Tibial nerve (tissue), 4 donors: ENCODE measurements at places on chromosomes 13 and 19. TPM values are rescaled to one million over a fixed set of nuclear protein-coding genes. Genes with fewer than 3 reads are reported as not detected.

CLDND2 gene
- total RNA-seq, result not detected

CBARP gene
- 2.3 TPM for total RNA-seq

- peaks cover 52% of the 10 kb centered on the region for H3K36me3 ChIP-seq
- DNase-seq, result no peak
Observed at GRCh38 chr19:12946092-12946721, 545 bp downstream of the RAD23A start.

MPHOSPH8 gene
- total RNA-seq, result 50.4 TPM

LGI4 gene
- 207 TPM for total RNA-seq

CEACAM21 gene
- 0.60 TPM for total RNA-seq

DNA sequence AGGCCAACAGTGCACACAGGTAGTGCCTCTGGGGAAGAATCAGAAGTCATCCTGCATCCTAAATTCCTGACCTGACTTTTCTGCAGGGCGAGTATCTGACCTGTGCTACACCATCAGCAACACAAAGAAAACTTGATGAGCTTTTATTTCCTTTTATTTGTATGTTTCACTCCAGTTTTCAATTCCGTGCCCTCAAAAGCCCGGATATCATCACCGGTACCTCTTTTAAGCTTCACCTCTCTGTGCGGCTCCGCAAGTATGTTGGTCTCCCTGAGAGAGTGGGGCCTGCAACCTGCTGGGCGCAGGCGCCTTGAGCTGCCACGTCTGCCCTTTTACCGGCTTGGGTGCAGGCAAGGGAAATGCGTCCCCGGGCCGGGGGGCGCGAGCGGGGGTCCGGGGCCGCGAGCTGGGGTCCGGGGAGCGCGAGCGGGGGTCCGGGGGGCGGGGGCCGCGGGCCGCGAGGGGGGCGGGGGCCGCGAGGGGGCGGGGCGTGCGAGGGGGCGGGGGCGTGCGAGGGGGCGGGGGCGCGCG is 4.3 kb upstream of the DUXA start:
- no peak for DNase-seq
- no peaks in the 10 kb centered on the region for H3K36me3 ChIP-seq
- H3K4me3 ChIP-seq, result no peak overlapping the region
- H3K4me1 ChIP-seq, result no peaks in the 10 kb centered on the region
- H3K27ac ChIP-seq, result no peak overlapping the region
- no peaks in the 10 kb centered on the region for H3K27me3 ChIP-seq

DNA sequence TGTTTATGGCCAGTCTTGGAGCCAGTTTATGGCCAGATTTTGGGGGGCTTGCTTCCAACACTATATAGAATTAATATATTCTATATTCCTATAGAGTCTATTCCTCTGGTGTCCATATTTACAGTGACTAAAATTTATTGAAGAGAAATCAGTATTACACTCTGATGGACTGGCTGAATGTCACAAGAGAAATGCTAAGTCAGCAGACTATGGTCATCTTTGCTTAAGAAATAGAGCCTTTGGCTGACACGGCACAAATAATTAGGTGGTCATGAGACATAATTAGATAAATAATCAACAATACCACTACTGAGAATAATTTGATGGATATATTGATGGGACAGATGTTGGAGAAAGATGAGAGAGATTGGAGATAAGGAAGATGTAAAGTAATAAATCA is 272.9 kb downstream of the SLITRK5 start:
- no peaks in the 10 kb centered on the region for H3K4me1 ChIP-seq
- H3K4me3 ChIP-seq, result no peak overlapping the region
- no peaks in the 10 kb centered on the region for H3K27me3 ChIP-seq
- no peak for DNase-seq

GRCh38 chr19:16371540-16371986 is 46.9 kb downstream of the KLF2 start:
- H3K4me1 ChIP-seq, result no peaks in the 10 kb centered on the region
- no peak for DNase-seq

- H3K4me3 ChIP-seq, result no peak overlapping the region
- no peaks in the 10 kb centered on the region for H3K27me3 ChIP-seq
- no peaks in the 10 kb centered on the region for H3K4me1 ChIP-seq
Observed at GRCh38 chr19:29401712-29402421, 123.9 kb upstream of the VSTM2B start.

VSIG10L gene
- 1.9 TPM for total RNA-seq

GRCh38 chr13:114064450-114065140 is 67.8 kb downstream of the RASA3 start:
- H3K4me3 ChIP-seq, result peak overlapping the region; percentile 40
- DNase-seq, result no peak
- H3K36me3 ChIP-seq, result no peaks in the 10 kb centered on the region
- H3K4me1 ChIP-seq, result peaks cover 65% of the 10 kb centered on the region

DNA sequence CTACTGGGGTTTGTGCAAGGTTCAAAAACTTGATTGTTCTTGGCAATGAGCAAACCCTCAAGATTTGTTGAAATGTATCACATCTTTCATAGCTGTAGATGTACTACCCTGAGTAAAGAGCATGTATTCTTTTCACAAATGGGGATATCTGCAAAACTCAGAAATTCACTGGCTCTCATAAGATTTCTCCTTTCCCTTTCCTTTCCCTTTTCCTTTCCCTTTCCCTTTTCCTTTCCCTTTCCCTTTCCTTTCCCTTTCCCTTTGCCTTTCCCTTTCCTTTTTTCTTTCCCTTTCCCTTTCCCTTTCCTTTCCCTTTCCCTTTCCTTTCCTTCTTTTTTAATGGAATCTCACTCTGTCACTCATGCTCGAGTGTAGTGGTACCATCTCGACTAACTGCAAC is 69.1 kb downstream of the FNDC3A start:
- no peak for DNase-seq
- no peaks in the 10 kb centered on the region for H3K27me3 ChIP-seq
- H3K4me1 ChIP-seq, result no peaks in the 10 kb centered on the region
- no peaks in the 10 kb centered on the region for H3K36me3 ChIP-seq
- no peak overlapping the region for H3K27ac ChIP-seq

LRG1 gene
- total RNA-seq, result 0.66 TPM

GRCh38 chr19:6416658-6417405 is 7.8 kb downstream of the KHSRP start:
- no peaks in the 10 kb centered on the region for H3K27me3 ChIP-seq
- no peak for DNase-seq
- no peak overlapping the region for H3K27ac ChIP-seq
- no peak overlapping the region for H3K4me3 ChIP-seq
- peaks cover 7% of the 10 kb centered on the region for H3K36me3 ChIP-seq
- H3K4me1 ChIP-seq, result no peaks in the 10 kb centered on the region

SLC7A9 gene
- total RNA-seq, result not detected

DNA sequence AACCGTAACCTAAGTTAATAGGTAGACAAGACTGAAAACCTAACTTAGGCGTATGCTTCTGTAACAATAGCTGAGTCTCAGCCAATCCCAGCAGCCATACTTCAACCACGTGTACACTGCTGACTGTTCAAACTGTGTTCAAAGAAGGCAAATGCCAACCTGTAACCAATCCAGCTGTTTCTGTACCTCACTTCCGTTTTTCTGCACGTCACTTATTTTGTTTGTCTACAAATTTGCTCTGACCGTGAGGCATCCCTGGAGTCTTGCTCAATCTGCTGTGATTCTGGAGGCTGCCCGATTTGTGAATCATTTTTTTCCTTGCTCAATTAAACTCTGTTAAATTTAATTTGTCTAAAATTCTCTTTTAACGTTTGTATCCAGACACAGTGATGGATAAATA is 59.2 kb downstream of the EDNRB start:
- H3K27ac ChIP-seq, result no peak overlapping the region
- peak; percentile 18 for DNase-seq
- H3K4me1 ChIP-seq, result peaks cover 3% of the 10 kb centered on the region
- no peak overlapping the region for H3K4me3 ChIP-seq
- H3K27me3 ChIP-seq, result no peaks in the 10 kb centered on the region
- no peaks in the 10 kb centered on the region for H3K36me3 ChIP-seq

DNA sequence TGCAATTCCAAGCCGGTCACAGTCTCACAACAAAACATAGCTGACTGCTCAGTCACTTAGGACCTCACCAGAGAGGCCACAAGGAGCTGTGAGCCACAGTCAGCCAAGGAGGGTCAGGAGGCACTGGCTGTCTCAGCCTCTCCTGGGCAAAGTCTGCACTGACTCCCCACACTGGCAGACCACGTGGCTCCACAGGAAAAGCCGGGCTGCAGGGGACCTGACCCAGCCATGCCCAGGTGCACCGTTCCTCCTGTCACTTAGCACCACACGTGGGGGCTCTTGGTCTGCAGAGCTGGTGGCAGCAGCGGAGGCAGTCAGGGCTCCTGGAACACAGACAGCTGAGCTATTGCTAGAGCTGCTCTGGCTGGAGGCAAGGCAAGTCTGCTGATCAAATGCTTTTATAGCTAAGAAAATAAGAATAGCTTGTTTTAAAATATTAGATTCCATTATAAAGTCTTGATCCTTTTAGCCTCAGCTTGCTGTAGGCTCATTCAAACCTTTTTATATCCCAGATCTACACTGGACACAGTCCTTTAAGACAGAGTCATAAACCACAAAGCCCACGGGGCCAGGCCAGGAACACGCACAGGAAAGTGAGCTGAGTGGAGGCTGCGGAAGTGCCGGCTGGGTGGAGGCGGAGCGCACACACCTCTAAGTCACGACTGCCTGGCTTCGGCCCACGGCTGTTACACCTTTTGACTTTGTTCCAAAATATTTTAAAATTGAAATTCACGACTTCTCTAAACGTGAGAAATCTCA is 744.1 kb downstream of the UQCRFS1 start:
- no peak for DNase-seq
- peaks cover 13% of the 10 kb centered on the region for H3K4me1 ChIP-seq
- H3K27ac ChIP-seq, result no peak overlapping the region
- no peak overlapping the region for H3K4me3 ChIP-seq
- H3K27me3 ChIP-seq, result no peaks in the 10 kb centered on the region

DNA sequence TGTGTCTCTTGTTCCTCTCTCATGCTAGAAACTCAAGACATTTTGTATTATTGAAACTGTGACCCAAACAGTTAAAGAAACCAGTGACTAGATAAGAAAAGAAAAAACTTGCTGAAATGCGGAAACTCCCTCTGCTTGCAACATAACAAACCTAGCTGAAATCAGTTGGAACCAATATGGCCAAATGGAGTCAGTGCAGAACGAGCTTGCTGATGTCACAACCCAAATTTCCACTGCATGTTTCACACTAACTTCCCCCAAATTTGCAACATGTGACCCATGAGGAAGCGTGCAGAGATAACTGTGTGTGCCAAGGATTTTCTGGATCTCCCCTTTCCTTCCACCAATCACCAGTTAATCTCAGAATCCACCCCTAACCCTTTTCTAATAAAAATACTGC is 208.0 kb downstream of the DLEU7 start:
- no peak overlapping the region for H3K4me3 ChIP-seq
- DNase-seq, result no peak
- peaks cover 7% of the 10 kb centered on the region for H3K4me1 ChIP-seq
- H3K27me3 ChIP-seq, result no peaks in the 10 kb centered on the region
- no peaks in the 10 kb centered on the region for H3K36me3 ChIP-seq
- H3K27ac ChIP-seq, result no peak overlapping the region

DNA sequence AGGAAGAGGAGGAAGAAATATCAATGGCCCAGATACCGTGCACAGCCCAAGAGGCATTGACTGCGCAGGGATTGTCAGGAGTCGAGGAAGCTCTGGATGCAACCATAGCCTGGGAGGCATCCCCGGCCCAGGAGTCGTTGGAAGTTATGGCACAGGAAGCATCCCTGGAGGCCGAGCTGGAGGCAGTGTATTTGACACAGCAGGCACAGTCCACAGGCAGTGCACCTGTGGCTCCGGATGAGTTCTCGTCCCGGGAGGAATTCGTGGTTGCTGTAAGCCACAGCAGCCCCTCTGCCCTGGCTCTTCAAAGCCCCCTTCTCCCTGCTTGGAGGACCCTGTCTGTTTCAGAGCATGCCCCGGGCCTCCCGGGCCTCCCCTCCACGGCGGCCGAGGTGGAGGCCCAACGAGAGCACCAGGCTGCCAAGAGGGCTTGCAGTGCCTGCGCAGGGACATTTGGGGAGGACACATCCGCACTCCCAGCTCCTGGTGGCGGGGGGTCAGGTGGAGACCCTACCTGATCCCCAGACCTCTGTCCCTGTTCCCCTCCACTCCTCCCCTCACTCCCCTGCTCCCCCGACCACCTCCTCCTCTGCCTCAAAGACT is 36.0 kb downstream of the KEAP1 start:
- H3K4me3 ChIP-seq, result no peak overlapping the region
- peaks cover 41% of the 10 kb centered on the region for H3K36me3 ChIP-seq
- H3K4me1 ChIP-seq, result no peaks in the 10 kb centered on the region
- no peak for DNase-seq
- H3K27me3 ChIP-seq, result no peaks in the 10 kb centered on the region
- H3K27ac ChIP-seq, result no peak overlapping the region

TEX29 gene
- not detected for total RNA-seq

DNA sequence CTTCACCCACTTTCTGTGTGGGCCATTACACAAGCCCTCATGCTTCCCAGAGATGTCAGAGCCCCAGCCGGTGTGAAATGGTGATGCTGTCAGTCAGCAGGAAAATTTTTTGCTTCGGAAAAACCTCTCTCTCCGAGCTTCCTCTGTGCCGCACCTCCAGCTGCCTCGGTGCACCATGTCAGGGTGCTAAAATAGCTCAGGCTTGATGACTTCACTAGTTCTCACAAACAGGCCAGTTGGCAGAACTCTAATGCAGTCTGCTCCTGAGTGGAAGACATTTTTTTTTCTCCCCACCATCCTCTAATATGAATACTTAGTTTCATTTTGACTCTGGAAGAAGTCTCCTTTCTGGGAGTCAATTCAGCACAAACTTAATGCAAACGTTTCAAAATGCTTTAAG is 71.3 kb downstream of the KLF12 start:
- no peak overlapping the region for H3K27ac ChIP-seq
- no peaks in the 10 kb centered on the region for H3K36me3 ChIP-seq
- peaks cover 61% of the 10 kb centered on the region for H3K4me1 ChIP-seq
- DNase-seq, result peak; percentile 18
- no peaks in the 10 kb centered on the region for H3K27me3 ChIP-seq

DNA sequence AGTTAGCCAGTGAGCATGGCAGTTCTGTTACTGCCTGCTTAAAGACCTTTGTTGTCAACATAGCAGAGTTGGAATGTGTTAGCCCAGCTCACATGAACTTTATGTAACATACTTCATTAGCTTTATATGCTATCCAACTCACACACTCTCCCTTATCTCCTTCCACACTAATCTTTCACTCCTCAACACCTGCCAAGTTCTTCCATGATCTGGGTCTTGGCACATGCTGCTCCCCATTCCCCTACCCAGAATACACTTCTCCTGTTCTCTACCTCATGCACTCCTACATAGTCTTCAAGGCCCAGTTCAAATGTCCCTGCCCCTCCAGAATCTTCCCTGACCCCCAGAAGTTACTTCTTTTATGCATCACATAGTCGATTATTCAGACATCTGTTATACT is 179.3 kb downstream of the KATNAL1 start:
- H3K4me3 ChIP-seq, result no peak overlapping the region
- peaks cover 38% of the 10 kb centered on the region for H3K4me1 ChIP-seq
- DNase-seq, result no peak

- H3K27me3 ChIP-seq, result no peaks in the 10 kb centered on the region
- H3K4me3 ChIP-seq, result no peak overlapping the region
- H3K4me1 ChIP-seq, result no peaks in the 10 kb centered on the region
- no peak overlapping the region for H3K27ac ChIP-seq
Observed at GRCh38 chr19:7547159-7547558, 11.6 kb downstream of the PNPLA6 start.

DNA sequence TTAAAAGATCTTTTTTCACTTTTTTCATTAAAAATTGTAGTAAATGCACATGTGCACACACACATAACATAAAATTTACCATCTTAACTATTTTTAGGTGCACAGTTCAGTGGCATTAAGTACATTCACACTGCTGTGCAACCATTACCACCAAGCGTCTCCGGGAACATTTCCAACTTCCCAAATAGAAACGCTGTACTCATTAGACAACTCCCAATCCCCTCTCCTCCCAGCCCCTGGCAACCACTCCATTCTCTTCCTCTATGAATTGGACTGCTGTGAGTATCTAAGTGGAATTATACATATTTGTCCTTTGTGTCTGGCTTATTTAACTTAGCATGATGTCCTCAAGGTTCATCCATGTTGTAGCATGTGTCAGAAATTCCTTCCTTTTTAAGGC is 11.6 kb downstream of the GJB2 start:
- no peak for DNase-seq
- no peak overlapping the region for H3K27ac ChIP-seq
- H3K4me3 ChIP-seq, result no peak overlapping the region
